ENCODE measurements at places on chromosomes 6 and 20. TPM values are rescaled to one million over a fixed set of nuclear protein-coding genes. Genes with fewer than 3 reads are reported as not detected.
A peak's percentile ranks its signal among the peaks of the same experiment; 100 is the strongest.

DNA sequence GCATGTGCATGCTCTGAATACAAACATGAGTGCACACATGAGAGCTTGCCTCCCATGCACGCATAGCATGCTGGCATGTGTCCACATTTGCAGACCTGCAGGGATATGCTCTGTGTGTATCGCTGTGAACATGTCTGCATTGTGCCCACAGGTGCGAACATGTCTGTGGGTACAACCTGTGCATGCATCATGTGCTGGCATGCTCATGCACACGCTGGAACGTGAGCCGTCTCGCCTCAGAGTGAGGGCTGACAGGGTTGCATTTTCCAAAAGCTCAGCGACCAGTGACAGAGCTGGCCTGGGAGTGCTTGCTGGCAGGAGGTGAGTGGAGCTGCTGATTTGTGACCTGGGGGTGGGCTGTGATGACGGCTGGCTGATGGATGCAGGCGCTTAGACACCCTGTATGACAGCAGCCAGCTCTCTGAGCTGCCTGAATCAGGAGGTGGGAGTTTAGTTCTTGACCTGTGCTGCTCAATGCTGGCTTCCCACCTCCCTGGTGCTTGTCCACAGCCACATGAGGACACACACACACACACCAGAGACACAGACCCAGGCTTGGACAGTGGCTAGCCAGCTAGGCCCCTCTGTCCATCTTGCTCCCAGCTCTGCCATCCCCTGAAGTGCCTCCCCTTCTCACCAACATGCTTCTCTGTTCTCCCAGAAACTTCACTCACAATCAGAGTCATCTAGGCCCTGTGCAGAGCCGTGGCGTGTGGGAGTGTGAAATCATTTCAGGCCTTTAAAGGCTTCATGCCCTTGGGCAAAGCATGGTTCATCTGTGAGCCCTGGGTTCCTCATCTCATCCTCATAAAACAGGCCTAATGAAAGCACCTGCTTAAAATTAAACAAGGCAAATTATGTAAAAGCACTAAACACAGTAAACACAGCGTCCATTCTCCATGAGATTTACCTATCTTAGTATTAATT is 51.4 kb downstream of the CD40 start:
- DNase-seq = no peak

DNA sequence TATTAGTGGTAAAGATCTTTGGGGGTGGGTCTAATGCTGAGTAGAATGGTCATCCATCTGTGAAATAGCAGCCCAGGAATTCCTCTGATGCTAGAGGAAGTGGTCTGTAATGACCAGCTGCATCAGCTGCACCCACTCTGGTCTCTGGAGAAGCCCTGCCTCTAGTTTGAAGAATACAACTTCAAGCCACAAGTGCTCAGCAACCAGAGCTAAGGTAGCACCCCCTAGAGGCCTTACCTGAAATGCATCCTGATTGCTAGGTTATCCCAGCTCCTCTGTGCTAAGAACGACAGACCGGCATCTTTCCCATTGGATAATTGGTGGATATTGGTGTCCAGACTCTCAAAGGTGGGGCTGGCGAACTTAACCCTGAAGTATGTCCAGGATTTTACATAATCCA is 58.2 kb downstream of the DNAH8 start:
- DNase-seq = no peak

GRCh38 chr6:12379181-12379580 is 89.0 kb downstream of the EDN1 start:
- no peak for DNase-seq

GRCh38 chr6:122806291-122806690 is 17.2 kb downstream of the SMPDL3A start:
- DNase-seq = no peak

DNA sequence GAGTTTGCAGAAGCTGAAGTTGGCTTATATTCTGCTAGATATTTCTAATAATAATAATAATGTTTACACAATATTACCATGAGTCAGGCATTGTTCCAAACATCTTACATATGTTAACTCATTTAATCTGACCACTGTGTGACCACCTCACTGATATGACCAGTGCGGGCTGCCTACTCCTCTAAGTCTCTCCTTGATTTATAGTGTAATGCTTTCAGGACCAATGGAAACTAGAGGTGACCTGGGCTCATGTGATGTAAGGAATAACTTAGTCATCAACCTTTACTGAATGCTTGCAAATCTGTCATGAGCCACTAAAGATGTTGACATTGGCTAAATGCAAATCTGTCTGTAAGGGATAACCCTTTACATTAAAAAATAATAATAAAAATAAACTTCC is 51.1 kb upstream of the GPR6 start:
- DNase-seq = no peak

- no peak for DNase-seq
These were observed 231.9 kb downstream of the CLIC5 start for GRCh38 chr6:45783716-45784115.

GRCh38 chr6:79546186-79546585 is 9.0 kb upstream of the LCA5 start:
- DNase-seq = no peak

DNA sequence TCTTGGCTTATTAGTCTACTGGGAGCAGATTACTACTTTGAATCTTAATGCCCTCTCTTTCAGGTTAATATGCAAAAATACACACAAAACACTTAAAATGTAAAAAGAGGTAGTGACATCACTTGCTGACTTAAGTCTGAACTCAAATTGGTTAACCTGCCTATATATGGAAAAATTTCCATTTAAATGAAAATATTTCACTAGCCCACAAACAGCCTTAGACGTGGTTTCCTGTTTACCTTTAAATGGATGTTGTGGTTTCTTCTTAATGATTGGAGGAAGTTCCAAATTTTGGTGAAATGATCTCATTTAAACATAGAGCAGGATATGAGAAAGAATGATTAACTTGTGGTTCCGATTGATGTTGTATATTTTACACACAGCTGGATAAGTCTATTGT is 553.7 kb downstream of the CD109 start:
- no peak for DNase-seq

- DNase-seq = no peak
These were observed 217.2 kb downstream of the CDKAL1 start for GRCh38 chr6:20751293-20751935.

- DNase-seq = no peak
These were observed 90.9 kb upstream of the GCM1 start for GRCh38 chr6:53239526-53239925.

DNA sequence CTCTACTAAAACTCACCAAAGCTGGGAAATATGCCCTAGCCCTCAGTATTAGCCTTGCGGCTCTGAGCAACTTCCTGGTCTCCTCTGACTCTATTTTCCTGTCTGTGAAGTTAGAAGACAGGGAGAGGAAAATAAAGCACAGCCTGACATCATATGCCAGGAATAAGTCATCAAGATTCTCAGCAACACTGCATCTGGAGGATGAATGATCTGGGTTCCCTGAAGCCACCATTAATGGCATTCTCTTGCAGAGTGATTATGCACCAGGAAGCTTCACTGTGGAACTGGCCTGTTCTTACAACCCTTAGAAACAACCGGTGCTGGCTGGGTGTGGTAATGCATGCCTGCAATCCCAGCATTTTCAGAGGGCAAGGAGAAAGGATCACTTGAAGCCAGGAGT is 12.4 kb downstream of the ADGRF5 start:
- DNase-seq = no peak

DNA sequence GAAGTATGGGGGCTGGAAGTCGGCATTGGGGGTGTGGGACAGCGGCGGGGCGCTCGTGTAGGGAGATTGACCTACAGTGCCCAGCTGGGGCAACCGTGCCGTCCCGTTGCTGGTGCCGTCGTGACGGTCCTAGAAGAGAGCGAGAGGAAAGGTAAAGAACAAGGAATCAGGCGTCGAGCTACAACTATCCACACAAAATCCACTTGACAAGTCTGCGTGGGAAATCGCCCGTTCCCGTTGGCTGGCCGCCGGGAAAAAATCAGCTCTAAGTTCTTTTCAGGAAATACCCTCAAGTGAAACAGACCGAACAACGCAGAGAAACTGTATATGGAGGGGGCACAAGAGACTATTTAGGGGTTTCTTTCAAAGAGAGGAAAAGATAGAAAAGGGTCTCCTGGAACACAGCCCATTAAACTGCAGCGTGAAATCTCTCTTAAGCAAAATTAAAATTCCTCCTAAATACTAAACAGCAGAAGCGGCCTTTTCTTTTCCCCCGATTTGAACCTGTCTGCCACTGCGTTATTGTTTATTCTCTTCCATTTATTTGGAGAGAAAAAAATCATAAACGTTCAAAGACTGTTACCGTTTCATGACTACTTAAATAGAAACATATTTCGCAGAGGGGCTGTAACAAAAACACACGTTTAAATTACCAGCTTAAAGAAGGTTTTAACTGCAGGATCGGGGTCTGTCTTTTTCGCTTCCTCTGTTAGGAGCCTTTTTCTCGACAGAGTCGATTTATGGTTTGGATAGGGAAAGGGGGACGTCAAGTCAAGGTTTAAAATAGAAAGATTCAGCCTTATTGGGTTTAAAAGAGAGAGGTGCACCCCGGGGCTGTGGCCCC is 4.4 kb downstream of the TFAP2A start:
- DNase-seq = peak; percentile 73

DNA sequence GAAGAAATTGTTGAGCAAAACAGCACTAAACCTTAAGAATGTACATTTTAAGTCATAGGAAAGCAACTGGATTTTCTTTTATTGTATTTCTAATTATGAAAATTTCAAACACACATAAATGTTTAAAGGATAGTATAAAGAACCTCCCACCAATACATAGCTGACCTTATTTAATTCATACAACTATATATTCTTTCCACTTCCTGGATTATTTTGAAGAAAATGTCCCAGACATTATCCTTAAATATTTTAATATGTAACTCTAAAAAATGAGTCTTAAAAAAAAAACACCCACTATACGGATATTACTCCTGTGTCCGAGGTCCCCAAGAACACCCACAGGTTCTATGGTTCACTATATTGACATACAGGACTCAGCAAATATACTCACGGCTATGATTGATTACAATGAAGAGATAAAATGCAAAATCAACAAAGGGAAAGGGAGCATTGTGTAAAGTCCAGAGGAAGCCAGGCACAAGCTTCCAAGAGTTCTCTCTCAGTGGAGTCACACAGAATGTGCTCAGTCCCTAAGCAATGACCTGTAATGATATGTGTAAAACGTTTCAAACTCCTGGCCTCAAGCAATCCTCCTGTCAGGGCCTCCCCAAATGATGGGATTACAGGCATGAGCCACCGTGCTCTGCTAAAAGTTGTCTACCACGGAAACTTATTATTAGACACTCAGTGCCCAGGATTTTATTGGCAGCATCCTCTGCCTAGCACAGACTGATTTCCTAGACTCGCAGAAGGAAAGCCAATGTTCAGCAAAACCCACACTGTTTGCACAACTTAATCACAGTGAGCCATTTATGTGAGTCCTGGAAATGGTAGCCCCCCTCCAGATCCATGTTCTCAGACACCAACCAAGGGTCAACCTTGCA is 23.2 kb downstream of the GLYATL3 start:
- DNase-seq = no peak

DNA sequence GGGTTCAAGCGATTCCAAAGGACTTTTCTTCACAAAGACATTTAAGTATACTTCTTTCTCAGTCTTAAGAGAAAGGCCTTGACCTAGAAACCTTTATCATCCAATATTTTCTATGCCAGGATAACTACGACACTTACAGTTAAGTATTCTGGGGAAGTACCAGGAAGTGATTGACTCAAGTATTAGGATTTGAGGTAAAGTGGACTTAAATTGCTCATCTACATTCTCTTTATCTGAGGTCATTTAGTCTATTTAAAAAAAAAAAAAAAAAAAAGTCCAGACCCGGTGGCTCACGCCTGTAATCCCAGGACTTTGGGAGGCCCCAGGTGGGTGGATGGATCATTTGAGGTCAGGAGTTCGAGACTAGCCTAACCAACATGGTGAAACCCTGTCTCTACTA is 114.7 kb downstream of the ZFAND3 start:
- no peak for DNase-seq

DNA sequence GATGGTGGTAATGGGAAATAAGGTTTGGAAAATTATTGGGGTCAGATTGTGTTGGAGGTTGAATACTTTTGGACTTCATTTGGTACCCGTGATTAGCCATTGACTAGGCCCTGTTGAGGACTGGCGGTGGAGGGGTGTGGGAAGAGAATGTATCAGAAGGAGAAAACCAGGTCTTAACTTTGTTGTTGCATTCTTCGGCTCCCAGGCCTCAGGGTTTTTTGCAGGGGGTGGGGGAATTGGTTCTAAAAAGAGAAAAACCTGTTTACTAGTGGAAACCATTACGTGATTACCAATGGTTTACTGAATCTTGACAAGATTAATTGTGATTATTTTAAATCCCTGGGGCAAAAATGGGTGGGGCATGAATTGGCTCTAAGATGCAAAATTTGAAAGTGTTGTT is 85.1 kb downstream of the PHF20 start:
- DNase-seq = no peak

- peak; percentile 80 for DNase-seq
These were observed 744 bp downstream of the RAB23 start for GRCh38 chr6:57221191-57221935.

Gene RAB44
- total RNA-seq = 0.06 TPM

Gene CDSN
- total RNA-seq = not detected

Gene GPX5
- not detected for total RNA-seq

Gene PRL
- 0.11 TPM for total RNA-seq

Gene PROKR2
- 0.66 TPM for total RNA-seq

Gene ASIP
- 0.99 TPM for total RNA-seq

Gene ABCF1
- 41.0 TPM for total RNA-seq

Gene FAM83C
- not detected for total RNA-seq

Measured in spinal cord (tissue), 10 donors.